ENCODE measurements at places on chromosomes 6 and 20.

DNA sequence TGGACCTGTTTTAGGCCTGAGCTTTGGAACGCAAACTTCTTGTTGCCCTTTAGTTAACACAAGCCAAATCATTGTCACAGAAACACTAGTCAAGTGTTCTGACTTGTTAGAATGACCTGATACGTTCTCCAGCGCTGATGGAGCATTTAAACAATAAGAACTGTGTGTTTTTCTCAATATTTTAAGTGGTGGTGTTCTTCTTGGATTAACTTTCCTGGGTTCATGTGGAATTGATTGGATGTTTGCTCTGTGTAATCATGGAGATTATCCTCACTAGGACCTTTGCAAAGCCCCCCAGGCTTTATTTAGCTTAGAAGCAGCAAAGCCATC, 1.6 kb downstream of the LRRC1 start:
- no peak for DNase-seq

DNA sequence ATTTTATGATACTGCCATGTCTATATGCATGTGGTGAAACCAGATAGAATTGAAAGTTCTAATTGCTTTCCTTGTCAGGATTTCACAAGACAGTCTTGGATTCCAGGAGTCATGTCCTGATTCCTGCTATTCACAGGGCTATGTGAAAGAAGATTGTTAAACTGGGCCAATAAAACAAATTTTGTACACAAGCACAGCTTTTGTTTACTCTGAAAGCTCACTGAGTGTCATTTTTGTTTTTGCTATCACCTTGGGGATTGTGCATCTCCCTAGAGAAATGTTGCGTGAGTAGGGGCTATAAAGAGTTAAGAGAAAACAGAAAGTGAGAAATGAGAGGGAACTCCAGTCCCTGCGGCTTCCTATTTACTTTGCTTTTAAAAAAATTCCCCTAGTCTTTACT, 627.5 kb downstream of the PKHD1 start:
- DNase-seq: no peak

DNA sequence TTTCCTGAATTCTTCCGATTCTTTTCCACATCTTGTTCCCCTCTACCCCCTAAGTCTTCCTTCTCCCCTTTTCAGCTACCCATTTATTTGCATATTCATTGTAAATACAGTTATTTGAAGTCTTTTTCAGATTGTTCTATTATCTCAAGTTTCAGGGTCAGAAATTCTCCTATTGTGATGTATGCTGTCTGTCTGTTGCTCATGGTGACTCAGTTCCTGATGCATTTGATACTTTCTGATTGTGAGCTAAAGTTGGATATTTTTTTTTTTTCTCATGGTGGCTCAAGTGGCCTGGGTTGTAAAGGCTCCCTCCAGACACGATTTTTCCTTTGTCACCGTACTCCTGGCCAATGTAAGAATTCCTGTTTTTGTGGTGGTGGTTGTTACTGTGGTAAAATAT, 4.9 kb upstream of the PI16 start:
- no peak for DNase-seq

- no peak for DNase-seq
These were observed 96.3 kb downstream of the FHL5 start for GRCh38 chr6:96659084-96659845.

DNA sequence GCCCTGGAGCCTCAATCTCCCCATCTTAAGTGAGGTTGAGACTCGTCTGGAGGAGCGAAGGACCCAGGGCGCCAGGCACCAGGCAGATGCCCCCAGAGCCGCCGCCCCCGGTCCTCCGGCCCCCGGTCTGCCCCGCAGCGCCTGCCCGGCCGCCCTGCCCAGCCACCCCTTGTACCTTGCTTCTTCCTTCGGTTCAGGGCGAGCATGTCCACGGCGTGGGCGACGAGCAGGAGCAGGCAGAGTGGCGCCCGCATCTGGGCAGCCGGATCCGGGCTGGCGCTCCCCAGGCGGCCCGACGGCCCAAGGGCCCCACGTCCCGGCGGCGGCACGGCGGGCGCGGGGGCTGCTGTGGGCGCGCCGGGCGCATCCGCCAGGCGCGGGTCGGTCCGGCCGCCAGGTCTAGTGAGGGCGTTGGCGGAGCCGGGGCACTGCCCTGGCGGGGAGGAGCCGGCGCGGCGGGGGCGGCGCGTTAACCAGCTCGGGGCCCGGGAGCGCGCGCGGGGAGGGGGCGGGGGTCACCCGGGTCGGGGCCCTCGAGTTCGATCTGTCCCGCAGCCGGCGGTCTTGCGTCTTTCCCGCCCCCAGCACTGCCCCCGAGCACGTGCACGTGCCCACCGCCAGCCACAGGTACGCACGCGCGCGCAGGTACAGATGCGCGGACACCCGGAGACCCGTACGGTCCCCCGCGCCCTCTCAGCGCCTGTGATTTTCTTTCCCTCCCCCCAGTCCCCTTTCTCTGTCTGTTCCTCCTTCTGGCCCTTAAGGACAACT, at the start of gene RSPO4:
Gene RSPO4 (minus strand): TSS at position 401 of the 771 bp plus-strand sequence. CDS start 147 bp downstream, at position 254.
- DNase-seq: peak; percentile 91

- DNase-seq: no peak
These were observed 57.8 kb downstream of the GMPR start for GRCh38 chr6:16296061-16296670.
